Left ventricle myocardium inferior (tissue), 1 donor: ENCODE measurements at places on chromosomes 1 and 21. TPM values are rescaled to one million over a fixed set of nuclear protein-coding genes. Genes with fewer than 3 reads are reported as not detected.
A peak's percentile ranks its signal among the peaks of the same experiment; 100 is the strongest.

Gene FAM151A
- total RNA-seq = 0.80 TPM

Gene NEXN
- 391 TPM for total RNA-seq

Gene HRNR
- total RNA-seq = not detected

Gene TLR5
- 2.3 TPM for total RNA-seq

Gene LDLRAD1
- total RNA-seq = not detected

Gene SLC25A34
- 34.0 TPM for total RNA-seq

- no peaks in the 10 kb centered on the region for H3K36me3 ChIP-seq
- no peaks in the 10 kb centered on the region for H3K27me3 ChIP-seq
- H3K4me3 ChIP-seq = no peak overlapping the region
- H3K4me1 ChIP-seq = peaks cover 50% of the 10 kb centered on the region
- peak overlapping the region; percentile 71 for H3K27ac ChIP-seq
- DNase-seq = no peak
Observed at GRCh38 chr1:41102653-41103052, 81.1 kb upstream of the SLFNL1 start.

- H3K4me1 ChIP-seq = no peaks in the 10 kb centered on the region
- peaks cover 29% of the 10 kb centered on the region for H3K36me3 ChIP-seq
- no peak overlapping the region for H3K4me3 ChIP-seq
- no peaks in the 10 kb centered on the region for H3K27me3 ChIP-seq
Observed at GRCh38 chr21:41848958-41849580, 30.1 kb downstream of the PRDM15 start.

DNA sequence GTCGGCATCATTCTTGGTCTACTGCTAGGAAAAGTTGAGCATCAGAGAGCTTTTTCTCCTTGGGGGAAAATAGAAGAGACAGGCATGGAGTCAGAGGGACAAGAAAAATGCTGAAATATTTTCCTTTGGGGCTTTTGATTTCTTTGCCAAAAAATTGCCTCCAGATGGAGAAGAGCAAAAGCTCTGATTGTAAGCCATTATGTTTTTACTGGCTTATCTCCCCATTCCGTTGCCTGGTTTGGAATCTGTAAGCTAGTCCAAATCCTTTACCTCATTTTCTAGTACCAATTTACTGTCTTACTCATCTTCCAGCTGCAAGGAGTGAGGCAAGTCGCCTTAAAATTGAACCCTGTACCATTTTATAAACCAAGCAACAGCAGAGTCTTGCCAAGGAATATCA is 23.3 kb upstream of the NBL1 start:
- no peak for DNase-seq
- H3K36me3 ChIP-seq = peaks cover 34% of the 10 kb centered on the region
- H3K27ac ChIP-seq = peak overlapping the region; percentile 30
- H3K4me3 ChIP-seq = no peak overlapping the region
- H3K4me1 ChIP-seq = peaks cover 46% of the 10 kb centered on the region

DNA sequence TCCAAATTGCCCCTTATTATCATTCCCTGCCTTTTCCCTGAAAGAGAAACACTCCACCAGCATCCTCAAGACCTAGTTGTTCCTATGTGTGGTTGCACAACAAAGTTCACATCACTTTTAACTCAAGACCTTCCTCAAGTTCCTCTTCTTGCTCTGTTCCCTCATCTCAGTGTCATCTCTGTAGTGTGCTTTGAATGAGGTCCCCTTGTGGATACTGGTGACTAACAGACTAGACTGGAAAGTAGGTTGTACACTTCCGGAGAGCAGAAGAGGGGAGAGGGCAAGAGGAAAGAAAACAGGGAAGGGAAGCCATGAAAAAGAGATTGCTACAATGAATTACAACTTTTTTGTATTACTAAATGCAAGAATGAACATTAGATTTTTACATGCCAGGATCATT is 853.8 kb downstream of the USP25 start:
- H3K36me3 ChIP-seq = no peaks in the 10 kb centered on the region
- peaks cover 67% of the 10 kb centered on the region for H3K4me1 ChIP-seq
- H3K27ac ChIP-seq = no peak overlapping the region
- no peak overlapping the region for H3K4me3 ChIP-seq
- no peaks in the 10 kb centered on the region for H3K27me3 ChIP-seq

DNA sequence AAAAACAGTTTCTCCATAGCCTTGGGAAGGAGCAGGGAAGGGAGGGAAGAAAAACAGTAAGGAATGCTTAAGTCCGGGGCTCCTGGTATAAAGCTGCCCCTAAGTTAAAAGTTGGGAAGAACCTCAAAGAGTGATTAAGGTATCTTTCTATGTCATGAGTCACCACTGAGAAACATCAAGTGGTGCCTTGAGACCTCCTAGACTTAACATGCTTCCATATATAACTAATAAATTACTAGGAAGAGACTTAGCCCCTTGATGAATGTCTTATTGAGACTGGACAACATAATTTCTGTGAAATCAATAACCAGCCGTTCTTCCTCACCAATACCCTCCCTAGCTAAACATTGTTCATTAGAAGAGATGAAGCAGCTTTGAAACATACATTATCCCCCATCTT is 121.8 kb upstream of the SLC44A3 start:
- DNase-seq = no peak
- H3K27ac ChIP-seq = no peak overlapping the region
- H3K27me3 ChIP-seq = no peaks in the 10 kb centered on the region

DNA sequence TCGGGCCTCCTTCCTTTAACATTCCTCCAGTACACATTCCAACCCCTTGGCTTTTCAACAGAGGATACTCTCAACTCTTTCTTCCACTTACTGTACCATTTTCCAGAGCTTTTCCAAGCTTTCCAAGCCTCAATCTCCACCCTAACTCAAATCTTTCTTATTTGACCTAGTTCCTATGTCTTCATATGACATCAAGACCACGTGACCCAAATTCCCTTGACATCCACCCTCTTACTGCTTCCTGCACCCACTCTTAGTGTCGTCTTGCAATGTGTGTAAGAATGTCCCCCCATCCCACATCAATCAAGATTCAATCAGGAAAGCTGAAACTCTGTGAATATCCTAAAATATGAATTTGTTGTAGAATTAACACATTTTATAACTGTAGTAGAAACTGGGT is 155.0 kb downstream of the OMA1 start:
- peaks cover 17% of the 10 kb centered on the region for H3K4me1 ChIP-seq
- H3K27ac ChIP-seq = no peak overlapping the region
- H3K36me3 ChIP-seq = no peaks in the 10 kb centered on the region
- DNase-seq = no peak
- H3K27me3 ChIP-seq = no peaks in the 10 kb centered on the region

GRCh38 chr1:157352817-157353408 is 199.4 kb downstream of the FCRL5 start:
- H3K36me3 ChIP-seq = no peaks in the 10 kb centered on the region
- no peak overlapping the region for H3K27ac ChIP-seq
- H3K4me3 ChIP-seq = no peak overlapping the region
- H3K4me1 ChIP-seq = peaks cover 10% of the 10 kb centered on the region

DNA sequence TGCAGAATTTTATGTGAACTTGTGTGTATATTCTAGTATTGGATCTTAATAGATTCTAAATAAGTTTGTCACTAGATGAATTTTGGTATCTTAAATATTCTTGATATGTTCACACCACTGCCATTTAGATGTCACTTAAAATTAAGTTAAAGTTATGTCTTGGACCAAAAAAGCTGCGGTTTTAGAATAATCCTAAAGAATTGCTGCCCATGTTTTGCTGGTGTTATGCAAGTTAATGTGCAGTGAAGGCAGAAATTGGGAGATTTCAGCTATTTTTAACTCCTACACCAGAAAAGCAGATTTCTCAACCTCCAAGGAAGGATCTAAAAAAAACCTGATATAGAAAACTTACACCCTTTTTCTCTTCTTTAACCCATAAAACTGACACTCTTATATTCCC is 757 bp downstream of the ACADM start:
- H3K36me3 ChIP-seq = peaks cover 5% of the 10 kb centered on the region
- peak overlapping the region; percentile 78 for H3K4me3 ChIP-seq
- DNase-seq = no peak
- peaks cover 49% of the 10 kb centered on the region for H3K4me1 ChIP-seq
- H3K27me3 ChIP-seq = no peaks in the 10 kb centered on the region
